ENCODE measurements at places on chromosomes 4 and X.

DNA sequence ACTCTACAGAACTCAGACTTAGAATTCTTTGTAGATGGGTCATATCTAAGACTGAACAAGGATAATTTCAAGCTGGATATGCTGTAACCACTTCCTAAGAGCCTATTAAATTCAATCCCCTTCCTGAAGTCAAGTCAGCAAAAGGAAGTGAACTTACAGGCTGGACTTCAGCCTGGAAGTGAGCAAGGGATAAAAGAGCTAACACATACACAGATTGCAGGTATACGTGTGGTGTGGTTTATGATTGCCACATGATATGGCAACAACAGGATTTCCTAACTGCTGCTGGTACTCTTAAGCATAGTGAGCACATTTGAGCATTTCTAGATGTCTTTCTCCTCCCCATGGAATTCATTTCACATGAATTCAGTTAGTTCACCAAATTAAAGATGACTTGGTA lies 38.2 kb upstream of the UXT start:
- no peak for DNase-seq

DNA sequence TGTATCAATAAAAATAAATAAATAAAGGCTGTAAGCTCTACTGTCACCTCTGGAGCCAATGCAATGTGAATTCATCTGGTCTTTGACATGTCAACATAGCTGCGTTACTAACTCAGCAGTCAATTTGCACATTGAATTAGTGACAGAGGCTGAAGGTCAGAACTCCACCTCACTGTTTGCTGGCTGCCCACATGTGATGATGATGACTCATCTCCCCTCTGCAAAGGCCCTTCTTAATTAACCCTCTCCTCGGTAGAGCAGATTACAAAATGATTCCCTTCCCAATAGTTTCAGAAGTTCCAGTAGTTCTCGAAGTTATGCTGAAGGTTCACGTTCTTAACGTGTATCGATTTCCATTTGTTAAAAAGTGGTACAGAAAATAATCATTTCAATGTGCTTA lies 1626.0 kb upstream of the TENM3 start:
- no peak for DNase-seq

DNA sequence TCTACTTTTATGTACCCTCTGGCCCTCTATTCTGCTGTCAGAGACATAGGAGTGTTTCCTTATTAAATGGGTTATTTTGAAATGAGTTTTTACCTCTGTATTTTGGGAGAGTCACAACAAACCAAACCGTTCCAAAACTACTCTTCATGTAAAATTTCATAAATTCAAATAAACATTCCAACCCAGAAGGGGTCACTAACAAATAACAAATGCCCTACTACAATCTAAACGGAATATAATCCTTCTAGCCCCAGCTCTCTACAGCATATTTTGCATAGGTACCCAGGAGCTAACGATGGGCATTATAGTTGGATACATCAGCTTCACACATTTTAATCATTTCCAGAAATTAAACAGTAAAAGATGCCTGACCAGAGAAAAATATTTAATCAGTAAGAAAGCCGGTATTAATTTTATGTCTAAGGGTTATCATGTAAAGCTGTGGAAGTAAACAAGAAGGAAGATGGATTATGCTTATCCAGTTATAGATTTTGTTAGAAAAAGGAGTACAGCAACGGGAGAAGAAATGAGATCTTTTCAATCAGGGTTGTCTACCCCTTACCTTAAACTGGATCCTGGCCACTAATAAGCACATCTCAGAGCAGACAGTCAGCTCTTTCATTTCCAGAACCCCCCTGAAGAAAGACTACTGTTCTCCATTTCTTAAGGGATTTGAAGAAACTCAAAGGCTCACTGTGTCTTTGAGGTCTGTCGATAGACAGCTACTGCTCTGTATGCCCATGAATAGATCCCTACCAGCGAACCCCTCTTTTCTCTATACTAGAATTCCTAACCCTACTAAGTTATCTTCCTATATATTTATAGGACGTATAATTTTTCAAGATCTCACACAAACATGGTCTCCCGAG lies 1.2 kb downstream of the UGDH start:
- no peak for DNase-seq

GRCh38 chr4:122522944-122523343 lies 66.4 kb upstream of the IL2 start:
- DNase-seq: no peak

DNA sequence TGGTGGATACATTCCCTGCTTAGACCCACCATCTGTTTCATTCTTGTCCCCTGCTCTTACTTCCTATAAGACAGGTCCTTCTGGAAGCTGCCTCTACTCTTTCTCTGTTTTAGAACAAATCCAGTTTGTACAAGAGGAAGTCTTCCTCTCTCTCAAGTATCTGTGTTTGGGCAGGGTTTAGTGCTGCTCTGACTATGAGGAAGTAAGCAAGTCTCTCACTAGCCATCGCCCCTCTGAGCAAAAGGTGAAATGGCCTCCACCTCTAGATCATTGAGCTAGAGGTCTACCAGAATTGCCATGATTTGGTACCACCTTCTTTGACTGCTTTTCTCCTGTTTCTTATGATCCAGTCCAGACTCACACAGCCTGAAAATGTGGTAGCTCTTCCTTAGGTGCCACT lies 8.4 kb downstream of the BTK start:
- DNase-seq: no peak

DNA sequence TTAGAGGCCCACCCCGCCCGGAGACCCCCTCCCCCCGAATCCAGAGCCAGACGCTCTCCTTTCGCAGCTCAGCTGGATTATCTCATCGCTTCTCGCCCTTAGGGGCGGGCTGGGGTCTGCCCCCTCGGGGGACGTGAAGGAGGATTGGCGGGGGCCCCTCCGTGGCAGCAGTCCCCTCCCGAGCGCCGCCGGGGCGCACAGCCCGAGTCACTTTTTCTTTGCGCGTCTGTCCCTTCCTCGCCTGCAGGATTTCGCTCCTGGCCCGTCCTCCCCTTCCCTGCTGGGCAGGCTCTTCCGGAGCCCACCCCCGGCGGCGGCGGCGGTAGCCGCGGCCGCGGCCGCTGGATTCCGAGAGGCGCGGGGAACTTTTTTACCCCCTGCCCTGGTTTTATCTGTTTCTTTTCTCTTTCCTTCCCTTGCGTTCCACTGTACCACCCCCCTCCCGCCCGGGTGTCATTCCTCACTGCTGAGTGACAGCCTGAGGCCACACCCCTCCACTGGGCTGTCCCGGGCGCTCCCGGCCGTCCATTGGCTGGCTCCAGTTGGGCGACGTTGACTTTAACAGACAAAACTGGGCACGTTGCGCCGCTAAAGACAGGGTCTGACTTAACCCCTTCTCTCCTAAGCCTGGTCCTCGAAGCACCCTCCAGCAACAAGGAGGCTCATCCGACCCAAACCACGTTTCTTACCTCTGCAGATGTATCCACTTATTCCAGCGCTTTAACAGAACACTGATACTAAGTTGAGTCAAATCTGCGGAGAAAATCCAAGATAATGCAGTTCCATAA lies 492 bp upstream of the NKX3-2 start:
- peak; percentile 92 for DNase-seq

DNA sequence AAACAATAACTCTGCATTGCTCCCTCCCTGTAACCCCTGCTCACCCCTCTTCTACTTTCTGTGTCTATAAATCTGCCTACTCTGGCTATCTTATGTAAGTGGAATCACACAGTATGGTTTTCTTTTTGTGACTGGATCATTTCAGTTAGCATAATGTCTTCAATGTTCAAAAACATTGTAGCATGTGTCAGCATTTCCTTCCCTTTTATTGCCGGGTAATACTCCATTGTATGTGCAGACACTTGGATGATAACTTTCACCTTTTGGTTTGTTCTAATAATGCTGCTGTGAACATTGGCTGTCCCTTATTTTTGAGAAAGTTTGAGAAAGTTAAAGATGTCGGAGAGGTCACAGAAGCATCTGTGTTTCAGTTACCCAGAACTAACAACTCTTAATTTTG lies 60.6 kb upstream of the TLR2 start:
- no peak for DNase-seq

DNA sequence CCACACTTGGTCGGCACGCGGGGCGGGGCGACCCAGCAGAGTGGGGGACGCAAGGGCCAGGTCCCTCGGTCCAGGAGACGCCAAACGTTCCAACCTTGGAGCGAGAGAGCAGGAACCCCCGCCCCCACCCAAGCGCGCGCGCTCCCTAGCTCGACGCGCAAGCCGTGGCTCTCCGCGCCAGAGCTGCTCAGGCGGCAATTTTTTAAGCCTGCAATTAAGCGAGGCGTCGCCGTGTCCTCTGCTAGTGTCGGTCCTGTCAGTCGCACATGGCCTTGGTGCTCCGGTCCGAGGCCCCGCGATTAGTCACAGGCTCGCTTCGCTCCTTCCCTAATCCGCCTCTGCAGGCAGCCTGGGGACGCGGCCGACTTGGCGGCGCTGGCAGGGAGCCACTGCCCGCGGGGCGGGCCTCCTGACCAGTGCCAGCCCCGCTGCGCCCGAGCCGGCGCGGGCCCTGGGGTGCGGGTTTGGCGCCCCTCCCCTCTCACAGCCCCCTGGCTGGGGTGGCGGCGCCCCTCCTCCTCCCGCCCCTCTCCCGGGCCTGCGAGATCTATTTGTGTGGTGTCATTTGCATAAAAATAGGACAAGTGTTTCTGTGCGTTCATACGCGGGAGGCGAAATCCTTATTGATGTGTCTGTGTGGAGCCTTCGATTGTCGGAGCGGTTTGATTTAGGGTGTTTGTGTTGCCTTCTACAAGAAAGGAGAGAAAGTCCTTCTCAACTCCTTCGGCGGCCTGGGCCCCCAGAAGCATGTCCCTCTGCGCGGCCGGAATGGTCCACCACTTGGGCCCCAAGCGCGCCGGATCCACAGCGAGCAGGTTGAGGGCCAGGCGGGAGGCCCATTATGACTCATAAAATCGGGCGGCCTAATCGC lies 9.8 kb upstream of the BCOR start:
- no peak for DNase-seq

DNA sequence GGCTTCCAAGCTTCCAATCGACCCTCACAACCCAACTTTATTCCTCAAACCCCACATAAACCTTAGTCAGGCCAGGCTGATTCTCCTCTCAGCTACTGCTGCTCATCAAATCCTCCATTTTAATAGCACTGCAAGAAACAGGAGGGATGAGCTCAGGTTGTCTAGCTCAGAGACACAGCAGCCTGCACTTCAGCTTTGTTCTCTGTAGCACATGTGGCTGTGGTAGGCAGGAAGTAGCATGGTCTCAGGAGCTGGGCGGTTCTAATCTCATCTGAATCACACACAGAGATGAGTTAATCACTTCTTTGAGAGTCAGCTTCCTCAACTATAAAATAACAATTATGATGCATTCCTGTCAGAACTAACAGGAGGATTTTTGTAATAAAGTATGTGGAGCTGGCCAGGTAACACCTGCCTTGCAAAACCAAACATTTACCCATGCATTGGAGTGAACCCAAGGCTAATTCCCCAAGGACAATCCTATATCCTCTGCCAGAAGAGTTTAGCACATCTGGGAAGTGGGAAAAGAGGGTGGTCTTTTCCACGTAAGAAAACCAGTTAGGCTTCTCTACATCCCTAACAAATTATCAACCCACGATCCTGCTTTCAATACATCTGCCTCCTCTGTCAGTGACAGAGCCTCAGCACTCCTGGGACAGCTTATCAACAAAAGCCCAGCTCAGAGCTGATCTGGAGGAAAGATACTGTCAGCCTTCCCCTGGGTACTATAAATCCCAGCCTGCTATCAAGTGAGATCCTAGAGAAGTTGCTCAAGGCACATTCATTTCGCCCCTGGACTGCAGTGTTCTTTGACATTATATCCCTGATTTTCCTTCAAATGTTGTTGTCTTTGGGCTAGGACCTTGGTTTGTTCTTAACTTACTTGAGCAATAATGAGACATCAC lies 32.8 kb downstream of the ELOVL6 start:
- no peak for DNase-seq

DNA sequence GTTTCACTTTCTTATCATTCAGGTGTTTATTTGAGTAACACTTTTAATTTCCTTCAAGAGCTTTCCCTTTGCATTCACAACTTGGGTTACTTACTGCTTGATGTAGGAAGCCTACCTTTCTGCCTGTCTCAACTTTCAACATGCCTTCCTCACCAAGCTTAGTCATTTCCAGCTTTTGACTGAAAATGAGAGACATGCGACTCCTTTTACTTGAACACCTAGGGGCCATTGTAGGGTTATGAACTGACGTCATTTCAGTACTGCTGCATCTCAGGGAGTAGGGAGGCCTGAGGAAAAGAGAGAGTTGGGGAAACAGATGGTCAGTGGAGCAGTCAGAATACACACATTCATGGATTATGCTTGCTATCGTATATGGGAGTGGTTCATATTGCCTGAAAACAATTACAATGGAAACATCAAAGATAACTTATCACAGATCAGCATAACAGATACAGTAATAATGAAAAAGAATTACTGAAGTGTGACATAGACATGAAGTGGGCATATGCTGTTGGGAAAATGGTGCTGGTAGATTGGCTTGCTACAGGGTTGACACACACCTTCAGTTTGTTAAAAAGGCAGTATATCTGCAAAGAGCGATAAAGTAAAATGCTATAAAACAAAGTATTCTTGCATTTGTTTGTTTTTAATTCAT lies 25.7 kb downstream of the USP53 start:
- DNase-seq: no peak

DNA sequence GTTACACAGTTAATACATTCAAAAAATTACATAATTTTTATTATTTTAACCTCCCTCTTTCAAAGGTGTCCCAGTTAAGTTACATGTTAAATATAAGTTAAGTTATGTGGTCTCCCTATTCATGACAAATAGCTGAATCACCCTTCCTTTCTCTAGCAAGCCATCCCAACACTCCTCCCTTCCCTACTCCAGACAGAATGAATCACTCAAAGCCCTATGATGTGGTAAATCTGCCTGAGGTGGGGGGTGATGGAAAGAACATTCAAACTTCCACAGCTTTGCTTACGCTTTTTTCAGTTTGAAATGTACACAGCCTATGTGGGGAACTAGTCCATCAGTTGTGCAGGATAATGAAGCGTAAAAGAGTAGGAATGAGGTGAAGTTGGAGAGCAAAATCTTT lies 90.2 kb downstream of the CXCL13 start:
- peak; percentile 7 for DNase-seq

DNA sequence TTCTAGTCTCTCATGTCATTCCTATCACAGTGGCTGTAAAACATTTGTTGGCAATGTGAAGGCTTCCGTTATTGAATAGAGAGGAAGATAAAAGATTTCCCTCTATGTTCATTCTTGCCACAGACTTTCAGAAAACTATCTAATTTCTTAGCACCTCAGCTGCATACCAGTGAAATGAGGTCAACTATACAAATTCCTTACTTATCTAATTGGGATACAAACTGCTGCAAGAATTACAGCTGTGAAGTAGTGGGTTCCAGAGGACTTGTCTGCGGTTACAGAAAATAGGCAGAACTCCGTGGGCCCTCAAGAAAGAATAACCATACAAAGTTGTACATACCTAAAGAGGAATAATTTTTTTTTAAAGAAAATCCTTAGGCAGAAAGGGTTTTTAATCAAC lies 175.8 kb downstream of the PPP1R2C start:
- DNase-seq: no peak

- DNase-seq: no peak
These were observed 177.2 kb downstream of the AMELX start for GRCh38 chrX:11470250-11470974.

GRCh38 chrX:2584251-2585157 lies 83.7 kb upstream of the DHRSX start:
- DNase-seq: no peak
